ENCODE measurements at places on chromosomes 13 and 19.

DNA sequence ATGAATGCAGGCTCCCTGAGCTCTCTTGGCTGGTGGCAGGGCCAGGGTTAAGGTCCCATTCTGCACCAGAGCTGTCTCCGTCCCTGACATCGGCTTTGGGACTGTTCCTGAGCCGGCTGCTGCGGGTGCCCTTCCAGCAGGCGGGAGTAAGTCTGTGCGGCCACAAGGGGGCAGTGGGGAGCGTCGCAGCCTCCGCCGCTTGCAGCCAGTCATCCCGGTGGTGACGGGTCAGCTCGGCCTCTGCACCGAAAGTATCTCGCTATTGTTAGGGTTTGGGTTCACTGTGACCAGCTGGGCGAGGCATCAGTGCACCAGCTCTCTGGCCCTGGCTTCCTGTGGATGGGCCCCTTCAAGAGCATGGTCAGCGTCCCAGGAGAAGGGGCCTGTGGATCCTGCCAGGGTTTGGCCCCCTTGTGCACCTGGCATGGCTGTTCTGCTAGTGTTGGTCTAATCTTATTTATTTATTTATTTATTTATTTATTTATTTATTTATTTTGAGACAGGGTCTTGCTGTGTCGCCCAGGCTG is 15.1 kb downstream of the NDUFB7 start:
- DNase-seq = no peak

DNA sequence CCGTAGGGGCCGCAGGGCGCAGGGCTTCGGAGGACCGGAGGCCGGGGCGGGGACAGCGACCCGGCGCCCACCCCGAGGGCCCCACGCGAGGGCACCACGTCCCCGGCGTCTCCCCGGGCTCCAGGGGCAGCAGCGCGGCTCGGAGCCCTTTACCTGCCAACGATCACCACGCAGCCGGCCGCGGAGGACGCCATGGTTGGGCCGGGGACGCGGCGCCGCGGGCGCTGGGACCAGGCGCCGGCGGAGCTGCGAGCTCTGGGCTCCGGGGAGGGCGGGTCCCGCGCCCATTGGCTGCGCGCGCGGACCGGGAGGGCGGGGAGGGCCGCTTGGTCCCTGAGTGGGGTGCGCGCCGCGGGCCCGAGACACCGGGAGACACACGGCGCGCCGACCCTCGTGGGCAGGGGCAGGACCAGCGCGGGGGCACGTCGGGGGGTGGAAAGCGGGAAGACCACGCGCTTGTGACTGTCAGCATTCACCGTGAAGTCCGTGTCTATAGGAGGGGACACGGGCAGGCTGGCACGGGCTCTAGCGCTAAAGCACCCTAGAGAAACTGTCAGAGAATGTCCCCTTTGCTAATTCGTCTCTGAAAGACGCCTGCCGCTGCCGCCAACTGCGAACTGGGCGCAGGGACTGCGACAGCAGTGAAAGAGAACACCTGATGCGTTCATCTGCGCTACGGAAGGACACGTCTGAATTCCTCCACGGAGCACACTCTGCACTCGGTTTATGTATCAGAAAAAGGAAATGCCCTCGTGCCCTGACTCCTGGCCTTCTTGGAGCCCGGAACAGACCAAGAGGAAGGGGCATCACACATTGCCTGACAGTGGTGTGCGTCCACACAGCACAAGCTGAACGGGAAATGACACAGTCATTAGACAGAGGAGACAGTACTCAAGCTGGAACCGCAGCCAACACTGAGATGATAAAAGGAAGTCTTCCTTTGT is at the start of gene CRYL1:
Gene CRYL1 (minus strand): TSS at position 257 of the 944 bp plus-strand sequence. CDS start 63 bp downstream, at position 194.
- DNase-seq = no peak

DNA sequence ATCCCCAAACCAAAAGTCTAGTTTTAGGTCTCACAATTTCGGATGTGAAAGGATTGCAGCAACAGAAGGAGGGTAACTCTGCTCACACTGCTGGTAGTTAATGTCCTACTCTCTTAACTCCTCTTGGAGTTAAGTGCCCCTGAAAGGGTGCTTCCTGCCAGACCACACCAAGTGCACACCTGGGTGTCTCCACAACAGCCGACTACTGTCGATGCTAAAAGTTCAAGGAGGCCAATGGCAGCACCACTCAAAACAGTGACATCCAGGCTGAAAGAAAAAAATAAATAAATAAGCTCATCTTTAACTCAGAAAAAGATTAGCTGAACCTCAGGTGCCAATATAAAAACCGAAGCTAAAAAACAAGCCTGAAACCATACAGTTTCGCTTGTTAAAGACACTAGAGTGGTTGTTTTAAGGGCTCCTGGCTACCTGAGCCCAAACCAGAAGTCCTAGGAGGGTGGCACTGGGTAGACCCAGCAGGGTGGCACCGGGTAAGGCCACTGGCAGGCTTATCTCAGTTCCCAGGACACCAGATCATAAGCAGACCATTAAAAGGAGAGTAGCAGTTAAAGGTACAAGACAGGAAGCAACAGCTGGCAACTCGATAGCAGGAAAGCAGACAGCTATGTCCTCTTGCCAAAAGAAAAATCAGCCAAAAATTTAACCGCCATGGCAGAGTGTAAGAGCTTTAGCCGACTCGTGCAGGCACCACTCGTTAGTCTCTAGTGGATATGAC is 39.3 kb downstream of the BRD4 start:
- DNase-seq = no peak

DNA sequence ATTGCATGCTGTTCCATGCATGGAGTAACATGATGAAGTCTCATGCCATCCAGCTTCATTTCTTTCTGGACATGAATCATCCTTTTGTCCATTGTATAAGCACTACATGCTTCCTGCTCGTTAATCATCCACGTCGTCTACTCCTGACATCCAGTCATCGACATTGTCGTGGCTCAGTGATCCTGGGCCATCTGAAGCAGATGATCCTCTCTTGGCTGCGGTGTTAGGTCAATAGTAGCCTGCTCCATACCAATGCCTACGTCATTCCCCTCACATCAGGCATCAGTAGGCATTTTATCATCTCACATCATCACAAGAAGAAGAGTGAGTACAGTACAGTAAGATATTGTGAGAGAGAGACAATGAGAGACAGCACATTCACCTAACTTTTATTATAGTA is 7.9 kb upstream of the MYO16 start:
- no peak for DNase-seq

DNA sequence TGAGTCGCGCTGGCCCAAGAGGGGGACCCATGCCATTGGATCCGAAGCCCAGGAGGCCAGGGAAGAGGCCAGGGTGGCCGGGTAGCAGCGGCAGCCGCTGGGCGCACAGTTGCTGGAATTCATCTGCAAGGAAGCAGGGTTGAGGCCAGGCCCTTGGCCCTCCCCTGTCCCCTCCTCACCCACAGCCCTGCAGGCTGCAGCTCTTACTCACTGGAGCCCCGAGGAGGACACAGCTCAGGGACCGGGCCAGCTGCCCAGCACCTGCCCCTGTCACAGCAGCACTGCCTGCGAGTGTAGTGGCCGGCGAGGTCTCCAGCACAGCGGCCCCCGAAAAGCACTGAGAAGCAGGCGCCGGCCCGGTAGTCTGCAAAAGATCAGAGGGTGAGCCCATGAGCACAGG is 11.2 kb downstream of the FBN3 start:
- DNase-seq = no peak

- DNase-seq = no peak
Observed at GRCh38 chr19:18430417-18431144, 7.4 kb downstream of the ISYNA1 start.

- DNase-seq = no peak
Observed at GRCh38 chr13:45215392-45216077, 14.7 kb upstream of the KCTD4 start.

DNA sequence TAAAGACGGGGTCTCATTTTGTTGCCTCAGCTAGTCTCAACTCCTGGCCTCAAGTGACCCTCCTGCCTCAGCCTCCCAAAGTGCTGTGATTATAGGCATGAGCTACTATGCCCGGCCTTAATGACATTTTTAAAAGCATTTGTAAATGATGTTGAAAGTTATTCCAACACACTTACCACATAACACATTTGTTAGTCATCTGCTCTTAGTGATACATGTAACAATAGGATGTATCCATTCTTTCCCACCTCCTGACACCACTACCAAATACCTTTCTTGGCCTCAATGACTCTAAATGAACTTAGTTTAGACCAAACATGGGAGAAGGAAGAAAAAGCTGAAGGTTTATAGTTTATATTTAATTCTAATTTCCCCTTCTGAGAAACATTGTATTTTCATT is 59.8 kb upstream of the MEDAG start:
- no peak for DNase-seq

DNA sequence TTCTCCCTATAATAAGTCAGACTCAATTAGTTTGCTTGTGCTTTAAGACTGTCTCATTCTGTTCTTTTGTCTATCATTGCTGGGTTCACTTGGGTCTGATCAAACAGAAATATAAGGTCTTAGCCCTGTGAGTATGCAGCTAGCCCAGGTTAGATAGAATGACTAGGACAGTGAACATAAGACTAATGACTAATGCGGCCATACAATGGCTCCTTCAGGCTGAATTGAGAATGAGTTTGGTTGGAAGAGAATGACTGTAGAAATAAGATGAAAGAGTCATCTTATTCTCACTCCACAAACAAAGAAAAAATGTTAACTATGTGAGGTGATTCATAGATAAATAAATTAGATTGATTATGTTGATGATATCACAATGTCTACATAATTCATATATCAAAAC is 50.1 kb upstream of the OBI1 start:
- no peak for DNase-seq

GRCh38 chr13:106104281-106104901 is 431.1 kb downstream of the EFNB2 start:
- no peak for DNase-seq

- DNase-seq = peak; percentile 41
Observed at GRCh38 chr19:17718947-17719711, at the start of gene MAP1S. Gene MAP1S, plus strand, starts transcription at chr19:17719480. Its CDS starts 23 bp downstream, at chr19:17719503.

DNA sequence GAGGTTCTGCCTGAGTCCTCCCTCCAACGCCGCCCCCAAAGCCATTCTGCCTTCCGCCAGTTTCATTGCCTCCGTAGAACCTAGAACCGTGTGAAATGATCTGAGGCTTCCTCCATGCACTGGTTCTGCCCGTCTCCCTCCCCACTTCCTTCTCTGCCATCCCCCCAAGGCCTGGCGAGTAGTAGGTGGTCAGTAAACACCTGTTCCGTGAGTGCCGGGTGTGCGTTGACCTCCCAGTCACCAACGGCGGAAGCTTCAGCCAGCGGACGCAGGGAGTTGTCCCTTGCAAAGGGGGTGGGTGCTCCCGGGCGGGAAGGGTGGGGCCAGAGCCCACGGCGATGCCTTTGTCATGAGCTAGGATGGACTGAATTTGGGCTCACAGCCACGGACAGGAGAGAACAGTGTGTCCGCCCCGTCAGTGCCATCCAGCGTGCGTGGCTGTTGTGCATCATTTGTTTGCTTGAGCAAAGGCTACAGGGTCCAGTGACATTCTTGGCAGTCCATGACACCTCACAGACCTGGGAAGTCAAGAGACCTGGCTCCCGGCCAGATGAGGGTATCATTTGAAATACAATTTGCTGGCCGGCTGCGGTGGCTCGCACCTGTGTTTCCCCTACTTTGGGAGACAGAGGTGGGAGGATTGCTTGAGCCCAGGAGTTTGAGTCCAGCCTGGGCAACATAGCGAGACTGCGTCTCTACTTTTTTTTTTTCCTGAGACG is 43.1 kb downstream of the NFIC start:
- DNase-seq = no peak

DNA sequence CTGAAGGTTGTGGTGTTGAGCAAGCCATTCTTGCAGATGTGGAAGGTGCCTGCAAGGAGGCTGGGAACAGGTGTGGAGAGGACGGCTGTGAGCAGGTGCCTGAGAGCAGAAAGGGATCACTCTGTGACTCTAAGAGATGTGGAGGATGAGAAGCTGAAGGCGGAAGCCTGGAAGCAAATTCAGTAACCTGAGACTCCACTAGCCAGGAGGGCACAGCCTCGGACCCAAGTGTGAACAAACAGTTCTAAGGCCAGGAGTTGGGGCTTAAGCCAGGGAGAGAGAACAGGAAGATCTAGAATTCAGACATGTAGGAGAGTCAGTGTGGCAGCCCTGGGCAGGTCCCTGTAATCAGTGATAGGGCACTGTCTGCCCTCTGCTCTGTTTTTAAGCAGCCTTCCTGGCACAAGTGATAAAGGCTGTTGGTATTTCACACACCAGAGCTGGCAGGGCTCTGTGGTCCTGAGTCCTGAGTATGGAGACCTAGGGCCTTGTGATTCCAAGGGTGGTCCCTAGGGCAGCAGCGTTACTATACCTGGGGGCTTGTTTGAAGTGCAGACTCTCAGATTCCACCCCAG is 131.3 kb downstream of the SLC7A1 start:
- DNase-seq = no peak

GRCh38 chr13:19606152-19606551 is 27.3 kb upstream of the MPHOSPH8 start:
- no peak for DNase-seq

DNA sequence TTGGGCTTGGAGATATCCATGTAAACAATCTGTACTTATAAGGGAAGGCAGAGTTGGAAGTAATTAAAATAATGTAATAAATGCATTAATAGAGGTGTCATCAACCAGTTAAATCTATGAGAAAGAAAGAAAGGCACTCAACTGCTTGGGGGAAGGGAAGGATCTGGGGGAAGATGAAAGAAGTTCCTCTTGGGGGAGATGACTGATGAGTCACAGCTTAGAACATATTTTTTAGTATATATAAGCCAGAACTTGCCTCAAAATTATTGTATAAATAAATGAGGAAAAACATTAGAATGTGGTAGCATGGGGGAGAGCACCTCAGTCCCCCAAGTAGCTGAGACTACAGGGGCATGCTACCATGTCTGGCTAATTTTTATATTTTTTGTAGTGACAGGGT is 205.8 kb downstream of the GGACT start:
- DNase-seq = no peak

DNA sequence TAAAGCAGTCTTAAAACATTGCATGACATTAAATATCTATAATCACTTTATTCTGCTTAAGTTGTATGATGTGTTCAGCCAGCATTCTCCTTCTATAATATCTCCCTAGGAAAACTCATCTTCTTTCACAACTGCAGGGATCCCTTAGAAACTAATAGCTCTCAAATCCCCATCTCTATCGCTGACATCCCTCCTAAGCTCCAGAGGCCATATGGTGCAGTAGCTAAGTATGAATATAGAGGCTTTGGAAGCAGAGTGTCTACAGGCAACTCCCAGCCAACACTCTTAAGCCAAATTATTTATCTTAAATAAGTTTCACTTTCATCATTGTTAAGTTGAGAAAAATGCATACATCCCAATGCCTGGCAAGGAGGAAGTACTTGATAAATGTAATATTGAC is 349.5 kb upstream of the MIR17HG start:
- DNase-seq = no peak

DNA sequence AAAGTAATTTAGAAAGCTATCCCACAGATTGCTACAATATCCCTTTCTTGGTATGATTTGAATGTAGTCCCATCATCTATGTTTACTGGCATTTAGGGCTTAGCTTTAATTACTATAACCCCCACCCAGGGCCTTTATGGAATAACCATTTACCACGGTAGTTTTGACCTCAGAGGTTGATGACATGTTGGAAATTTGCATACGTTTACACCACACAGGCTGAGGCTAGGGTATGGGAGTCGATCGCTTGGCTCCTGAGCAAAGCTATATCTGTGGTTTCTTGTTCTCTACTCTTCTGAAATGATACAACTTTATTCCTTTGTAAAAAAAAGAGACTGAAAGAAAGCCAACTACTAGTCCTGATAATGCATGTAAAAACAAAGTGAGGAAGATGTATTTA is 28.2 kb upstream of the RFC3 start:
- DNase-seq = no peak
